ENCODE measurements at places on chromosomes 16 and 17. TPM values are rescaled to one million over a fixed set of nuclear protein-coding genes. Genes with fewer than 3 reads are reported as not detected.

ASIC2 gene
- not detected for total RNA-seq

HSD17B2 gene
- not detected for total RNA-seq

THRA gene
- total RNA-seq: 12.1 TPM

HOXB13 gene
- not detected for total RNA-seq

LRRC37A3 gene
- total RNA-seq: 4.5 TPM

MYADML2 gene
- total RNA-seq: not detected

CCDC43 gene
- total RNA-seq: 34.4 TPM

ZNF830 gene
- 21.6 TPM for total RNA-seq

RAMP2 gene
- not detected for total RNA-seq

SHISA6 gene
- total RNA-seq: not detected

DNAAF1 gene
- total RNA-seq: not detected

KCNAB3 gene
- total RNA-seq: 8.4 TPM

RRAD gene
- total RNA-seq: 0.20 TPM

CDH1 gene
- 0.21 TPM for total RNA-seq

RPL27 gene
- total RNA-seq: 1,508 TPM
